ENCODE measurements at places on chromosomes 7 and 10. TPM values are rescaled to one million over a fixed set of nuclear protein-coding genes. Genes with fewer than 3 reads are reported as not detected.

- DNase-seq = no peak
These were observed 23.5 kb downstream of the HEPACAM2 start for GRCh38 chr7:93202594-93203250.

DNA sequence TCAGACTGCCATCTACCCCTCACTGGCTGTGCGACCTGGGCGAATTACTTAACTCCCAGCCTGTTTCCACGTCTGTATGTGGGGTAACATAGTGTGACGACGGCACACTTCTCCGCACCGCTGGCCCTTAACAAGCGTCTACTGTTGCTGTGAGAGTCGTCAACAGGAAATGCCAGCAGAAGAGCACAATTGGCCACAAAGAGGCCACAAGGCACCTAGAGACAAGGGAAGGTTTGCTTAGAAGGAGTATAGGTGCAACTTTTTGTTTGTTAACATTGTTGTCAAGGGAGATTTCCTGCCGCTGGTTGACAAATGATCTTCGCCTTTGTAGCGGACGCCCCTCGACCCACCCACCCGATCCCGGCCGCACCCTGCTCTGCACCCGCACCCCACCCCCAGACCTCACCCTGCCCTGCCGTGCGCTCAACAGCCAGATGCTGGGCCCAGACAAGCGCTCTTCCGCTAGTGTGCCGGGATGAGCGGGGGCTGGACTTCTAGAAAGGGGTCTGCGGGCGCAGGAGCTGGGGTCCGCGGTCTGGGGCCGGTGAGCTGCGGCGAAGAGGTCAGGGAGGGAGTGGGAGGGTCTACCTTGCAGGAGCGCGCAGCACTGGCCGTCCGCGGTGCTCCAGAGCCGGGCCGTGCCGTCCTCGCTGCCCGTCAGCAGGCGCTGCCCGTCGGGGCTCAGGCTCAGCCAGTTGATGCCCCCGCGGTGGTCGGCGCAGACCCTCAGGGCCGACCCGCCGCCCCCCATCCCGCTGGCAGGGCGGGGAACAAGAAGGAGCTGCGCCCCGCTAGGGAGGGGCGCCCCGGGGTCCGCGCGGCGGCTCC lies 785 bp downstream of the WDR86 start:
- no peak for DNase-seq

DNA sequence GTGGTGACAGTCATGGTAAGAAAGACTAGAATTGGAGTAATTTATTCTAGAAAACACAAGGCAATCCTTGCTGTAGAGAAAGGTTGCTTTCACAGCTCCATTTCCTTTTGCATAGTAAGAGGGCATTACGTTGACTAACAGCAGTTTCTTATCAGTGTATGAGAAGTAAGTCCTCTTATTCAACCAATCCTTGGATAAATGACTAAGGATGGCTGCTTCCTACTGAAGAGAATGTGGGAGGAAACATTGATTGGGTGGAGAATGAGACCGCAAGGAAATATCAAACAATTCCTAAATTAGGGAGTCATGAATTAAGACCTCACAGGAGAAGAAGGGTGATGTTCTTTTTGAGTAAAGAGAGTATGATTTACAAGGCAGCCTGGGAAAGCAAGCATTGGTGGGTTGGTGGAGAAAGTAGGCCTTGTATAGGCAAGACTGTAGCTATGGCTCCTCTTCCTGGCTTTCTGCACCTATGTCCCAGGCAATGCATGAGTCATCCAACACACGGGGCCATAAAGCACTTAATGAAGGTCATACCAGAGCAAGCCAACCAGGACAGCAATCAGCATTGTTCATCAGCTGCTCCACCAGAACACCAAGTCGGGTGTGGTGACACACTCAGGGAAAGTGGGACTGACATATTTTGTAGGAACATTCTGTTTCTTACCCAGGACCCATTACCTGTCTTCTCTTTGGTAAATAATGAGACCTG lies 5.6 kb downstream of the MGAM start:
- no peak for DNase-seq

DNA sequence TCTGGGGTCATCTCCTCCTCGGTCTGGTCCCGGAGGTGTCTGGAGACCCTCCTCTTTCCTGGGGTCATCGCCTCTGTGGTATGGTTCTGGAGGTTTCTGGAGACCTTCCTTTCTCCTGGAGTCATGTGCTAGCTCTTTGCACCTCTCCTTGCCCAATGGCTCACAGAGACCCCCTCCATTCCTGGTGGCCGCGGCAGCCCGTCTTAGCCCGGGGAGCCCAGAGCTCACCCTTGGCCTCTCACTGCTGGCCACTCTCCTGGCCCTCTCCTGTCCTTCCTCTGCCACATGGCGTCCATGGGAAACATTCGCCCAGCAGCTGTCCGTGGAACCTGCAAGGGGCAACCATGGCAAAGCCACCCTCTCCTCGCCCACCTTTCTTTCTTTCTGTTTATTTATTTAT lies 20.2 kb upstream of the FOXL3 start:
- no peak for DNase-seq

DNA sequence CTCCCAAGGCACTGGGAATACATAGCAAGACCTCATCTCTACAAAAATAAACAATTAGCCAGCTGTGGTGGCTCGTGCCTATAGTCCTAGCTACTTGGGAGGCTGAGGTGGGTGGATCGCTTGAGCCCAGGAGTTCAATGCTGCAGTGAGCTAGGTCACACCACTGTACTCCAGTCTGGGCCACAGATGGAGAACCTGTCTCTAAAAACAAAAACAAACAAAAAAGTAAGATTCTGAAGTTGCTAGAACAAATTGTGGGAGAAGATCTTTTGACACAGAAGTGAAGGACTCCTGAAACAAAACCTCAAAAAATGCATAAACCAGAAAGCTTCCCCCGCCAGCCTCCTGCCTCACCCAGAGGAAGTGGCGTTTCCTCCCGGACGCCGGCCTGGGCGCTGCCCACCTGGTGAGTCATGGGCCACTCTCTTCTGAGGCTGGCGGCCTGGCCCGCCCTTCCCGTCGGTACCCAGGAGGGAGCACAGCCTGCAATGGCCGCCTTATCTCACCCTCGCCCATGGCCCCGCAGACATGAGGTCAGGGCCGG lies 25.4 kb upstream of the ELN start:
- DNase-seq = no peak

- DNase-seq = no peak
These were observed 397.9 kb downstream of the TNS3 start for GRCh38 chr7:47183862-47184590.

GRCh38 chr10:3806603-3807002 lies 21.6 kb upstream of the KLF6 start:
- DNase-seq = no peak

GRCh38 chr7:140873434-140873833 lies 51.3 kb downstream of the BRAF start:
- no peak for DNase-seq

GRCh38 chr10:128793726-128794655 lies 667.8 kb upstream of the MKI67 start:
- no peak for DNase-seq

GRCh38 chr7:28361551-28361950 lies 50.8 kb upstream of the CREB5 start:
- DNase-seq = no peak

DNA sequence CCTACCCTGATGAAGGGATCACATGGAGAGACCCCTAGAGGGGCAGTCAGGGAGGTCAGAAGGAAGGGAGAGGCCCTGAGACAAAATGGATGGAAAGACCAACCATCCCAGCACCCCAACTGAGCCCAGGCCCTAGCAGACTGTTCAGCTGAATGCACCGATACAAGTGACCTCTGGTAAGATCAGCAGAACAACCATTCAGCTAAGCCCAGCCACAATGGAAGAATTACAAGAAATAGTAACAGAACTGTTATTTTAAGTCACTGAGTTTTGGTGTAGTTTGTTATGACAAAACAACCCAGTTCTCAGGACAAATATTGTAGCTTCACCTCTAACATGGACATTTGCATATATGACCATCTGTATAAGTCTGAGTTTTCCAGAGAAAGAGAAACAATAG lies 210.4 kb upstream of the SVIL start:
- no peak for DNase-seq

DNA sequence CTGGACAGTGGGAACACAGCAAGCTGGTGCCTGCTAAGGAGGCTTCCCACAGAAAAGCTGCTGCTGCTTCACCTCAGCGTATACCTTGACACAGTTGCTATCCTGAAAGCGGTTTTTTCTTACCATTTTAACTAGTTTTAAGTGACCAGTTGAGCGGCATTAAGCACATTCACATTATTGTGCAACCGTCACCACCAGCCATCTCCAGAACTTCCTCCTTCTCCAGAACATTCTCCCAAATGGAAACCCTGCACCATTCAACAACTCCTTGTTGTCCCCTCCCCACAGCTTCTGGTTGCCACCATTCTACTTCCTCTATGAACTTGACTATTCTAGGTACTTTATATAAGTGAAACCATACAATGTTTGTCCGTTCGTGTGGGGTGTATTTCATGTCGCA lies 169.9 kb downstream of the SNX10 start:
- DNase-seq = no peak

VSTM2A gene
- total RNA-seq = not detected

MYH16 gene
- total RNA-seq = not detected

PAPOLB gene
- total RNA-seq = 0.38 TPM

GNGT1 gene
- not detected for total RNA-seq

KEL gene
- 0.09 TPM for total RNA-seq

SDHAF3 gene
- 6.4 TPM for total RNA-seq

AKR1D1 gene
- not detected for total RNA-seq

EPO gene
- not detected for total RNA-seq

All from esophagus squamous epithelium (tissue), 5 donors.